ENCODE measurements at places on chromosomes 1 and 21.

- no peak for DNase-seq
Measured at GRCh38 chr21:37208056-37208721, 58.9 kb downstream of the VPS26C start.

- DNase-seq: no peak
Measured at GRCh38 chr1:157751283-157751682, 25.6 kb downstream of the FCRL2 start.

DNA sequence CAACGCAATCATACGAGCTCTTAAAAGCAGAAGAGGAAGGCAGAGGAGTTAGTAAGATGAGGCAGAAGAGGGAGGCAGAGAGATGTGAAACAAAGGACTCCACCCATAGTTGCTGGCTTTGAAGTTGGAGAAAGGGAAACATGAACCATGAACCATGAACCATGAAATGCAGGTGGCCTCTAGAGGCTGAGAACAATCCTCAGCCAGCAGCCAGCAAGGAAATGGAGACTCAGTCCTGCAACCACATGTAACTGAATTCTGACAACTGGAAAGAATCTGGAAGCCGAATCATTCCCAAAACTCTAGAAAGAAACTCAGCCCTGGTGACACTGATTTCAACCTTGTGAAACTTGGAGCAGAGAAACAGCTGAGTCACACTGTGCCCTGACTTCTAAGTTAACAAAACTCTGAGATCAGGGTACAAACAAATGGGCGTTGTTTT is 10.1 kb downstream of the DIPK1A start:
- peak; percentile 92 for DNase-seq

- DNase-seq: no peak
Measured at GRCh38 chr1:117883616-117884015, 45.8 kb downstream of the GDAP2 start.

Measured in fibroblast of gingiva (primary cell).